Pancreas (tissue), 10 donors: ENCODE measurements at places on chromosomes 7 and 10. TPM values are rescaled to one million over a fixed set of nuclear protein-coding genes. Genes with fewer than 3 reads are reported as not detected.

The ATG9B gene
- total RNA-seq = 0.20 TPM

- no peak for DNase-seq
Measured at GRCh38 chr7:105636982-105637381, 55.7 kb upstream of the EFCAB10 start.

The ZNF655 gene
- 23.2 TPM for total RNA-seq

DNA sequence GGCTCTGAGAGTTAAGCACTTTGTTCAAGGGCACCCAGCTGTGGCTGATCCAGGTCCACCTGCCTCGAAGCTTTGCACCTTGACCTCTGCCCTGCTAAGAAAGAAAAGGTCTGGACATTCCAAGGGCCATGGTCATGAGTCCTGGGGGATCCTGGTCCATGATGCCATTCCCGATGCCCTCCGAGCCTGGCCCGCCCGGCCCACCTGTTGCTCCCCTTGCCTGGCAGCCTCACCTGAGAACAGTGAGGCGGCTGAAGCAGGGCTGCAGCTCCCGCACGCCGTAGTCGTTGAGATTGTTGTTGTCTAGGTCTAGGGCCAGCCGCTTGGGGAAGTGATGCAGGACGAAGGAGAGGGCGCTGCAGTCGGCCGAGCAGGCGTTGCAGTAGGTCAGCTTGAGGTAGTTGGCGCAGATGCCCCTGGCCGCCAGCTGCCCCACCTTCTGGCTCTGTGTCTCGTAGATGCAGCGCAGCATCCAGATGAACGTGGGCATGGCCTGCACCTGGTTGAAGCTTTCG lies 27.5 kb downstream of the NOD1 start:
- DNase-seq = no peak

- DNase-seq = no peak
Measured at GRCh38 chr7:44912775-44913347, 27.5 kb upstream of the PURB start.

DNA sequence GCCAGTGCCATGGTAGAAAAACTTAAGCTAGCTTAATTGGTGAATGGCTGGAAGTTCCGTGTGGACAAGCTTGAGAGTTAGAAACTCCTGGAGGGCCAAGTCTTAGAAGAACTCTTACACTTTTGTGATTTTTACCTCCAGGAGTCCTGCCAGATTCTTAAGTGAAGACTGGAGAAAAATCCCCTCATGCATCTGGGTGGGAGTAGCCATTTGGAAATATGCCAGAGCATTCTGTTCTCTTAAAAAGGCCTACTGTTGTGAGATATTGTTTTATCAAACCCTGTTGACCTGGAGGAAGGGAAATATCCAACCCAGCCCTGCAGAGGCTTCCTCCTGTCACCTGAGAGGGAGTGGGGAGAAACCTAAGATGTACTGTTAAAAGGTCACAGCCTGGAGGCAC lies 17.6 kb upstream of the MCM10 start:
- no peak for DNase-seq

The DNAH11 gene
- total RNA-seq = 3.8 TPM

DNA sequence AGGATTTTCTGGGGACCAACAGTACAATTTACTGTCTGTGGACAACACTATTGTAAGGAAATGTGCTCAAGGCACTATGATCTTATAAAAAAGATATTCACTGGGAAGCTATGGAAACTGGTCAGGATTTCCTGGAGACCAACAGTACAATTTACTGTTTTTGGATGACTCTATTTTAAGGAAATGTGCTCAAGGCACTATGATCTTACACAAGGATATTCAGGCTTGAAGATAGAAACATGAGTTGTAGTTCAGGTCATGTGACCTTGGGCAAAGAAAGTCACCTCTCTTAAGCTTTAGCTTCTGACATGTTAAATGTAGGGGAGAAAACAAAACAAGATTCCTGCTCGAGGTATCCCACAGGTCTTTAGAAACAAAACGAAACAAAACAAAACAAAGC lies 1.7 kb upstream of the ITPRID1 start:
- DNase-seq = no peak

The FAM241B gene
- total RNA-seq = 5.8 TPM

The KCND2 gene
- 0.13 TPM for total RNA-seq

The CAV1 gene
- 11.1 TPM for total RNA-seq
